Stimulated activated CD4-positive, alpha-beta T cell treated with anti-CD3 and anti-CD28 coated beads, Interleukin-4, amount 100 ng/mL, for 48 hours (primary cell): ENCODE measurements at places on chromosomes 1 and 21.

DNA sequence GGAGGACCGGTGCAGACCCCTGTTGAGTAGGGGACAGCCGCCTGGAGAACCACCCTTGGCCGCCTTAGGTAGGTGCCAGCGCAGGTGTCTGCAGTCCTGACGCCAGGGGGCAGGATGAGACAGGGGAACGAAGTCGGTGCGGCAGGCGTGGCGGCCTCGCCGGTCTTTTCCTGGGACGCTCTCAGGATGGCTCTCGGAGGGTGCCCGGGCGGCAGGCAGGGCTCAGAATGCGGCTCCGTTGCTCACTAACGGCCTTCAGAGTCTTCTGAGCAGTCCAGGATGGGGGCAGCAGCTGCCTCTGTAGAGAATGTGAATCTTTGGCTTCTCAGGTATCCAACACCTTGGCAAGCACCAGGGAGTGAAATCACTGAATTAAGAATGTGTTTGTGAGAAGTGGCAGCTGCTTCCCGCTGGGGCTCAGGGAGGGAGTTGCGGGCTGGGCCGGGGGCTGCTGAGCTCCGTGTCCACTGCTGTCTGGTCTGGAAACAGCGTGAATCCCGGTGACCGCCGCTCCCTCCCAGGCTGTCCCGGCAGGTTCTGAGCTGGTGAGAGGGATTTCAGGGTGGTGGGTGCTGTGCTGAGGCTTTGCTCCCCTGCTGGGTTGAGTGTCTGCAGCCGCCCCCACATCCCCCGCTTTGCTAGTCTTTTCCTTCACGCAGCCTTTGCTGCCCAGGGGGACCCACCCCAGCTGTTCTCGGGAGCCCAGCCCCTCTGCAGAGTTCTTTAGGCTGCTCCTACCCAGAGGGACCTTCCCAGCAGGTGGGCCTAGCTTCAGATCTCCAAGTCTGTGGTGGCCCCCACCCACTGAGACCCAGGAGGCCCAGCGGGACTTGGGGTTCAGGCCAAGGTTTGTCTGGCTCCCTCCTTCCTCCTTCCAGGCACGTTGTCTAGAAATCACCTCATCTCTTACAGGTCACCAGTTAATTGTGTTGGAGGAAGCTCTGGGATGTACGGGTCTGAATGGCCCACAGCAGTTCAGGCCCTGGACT is 11.1 kb upstream of the C1orf174 start:
- peak; percentile 74 for DNase-seq

- DNase-seq = no peak
These were observed 342.1 kb downstream of the NEGR1 start for GRCh38 chr1:71940261-71940660.

DNA sequence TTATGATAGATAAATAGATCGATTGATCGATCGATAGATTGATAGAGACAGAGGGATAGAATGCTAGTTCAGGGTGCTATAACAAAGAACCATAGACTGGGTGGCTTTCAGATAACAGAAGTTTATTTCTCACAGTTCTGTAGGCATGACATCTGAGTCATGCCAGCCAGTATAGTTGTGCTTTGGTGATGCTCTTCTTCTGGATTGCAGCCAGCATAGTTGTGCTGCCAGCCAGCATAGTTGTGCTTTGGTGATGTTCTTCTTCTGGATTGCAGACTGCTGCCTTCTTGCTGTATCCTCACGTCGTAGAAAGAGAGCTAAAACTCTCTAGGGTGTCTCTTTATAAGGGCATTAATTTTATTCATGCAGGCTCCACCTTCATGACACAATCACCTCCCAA is 860.8 kb downstream of the BRINP3 start:
- no peak for DNase-seq

- no peak for DNase-seq
These were observed 96.3 kb upstream of the SLC2A1 start for GRCh38 chr1:43054961-43055360.

DNA sequence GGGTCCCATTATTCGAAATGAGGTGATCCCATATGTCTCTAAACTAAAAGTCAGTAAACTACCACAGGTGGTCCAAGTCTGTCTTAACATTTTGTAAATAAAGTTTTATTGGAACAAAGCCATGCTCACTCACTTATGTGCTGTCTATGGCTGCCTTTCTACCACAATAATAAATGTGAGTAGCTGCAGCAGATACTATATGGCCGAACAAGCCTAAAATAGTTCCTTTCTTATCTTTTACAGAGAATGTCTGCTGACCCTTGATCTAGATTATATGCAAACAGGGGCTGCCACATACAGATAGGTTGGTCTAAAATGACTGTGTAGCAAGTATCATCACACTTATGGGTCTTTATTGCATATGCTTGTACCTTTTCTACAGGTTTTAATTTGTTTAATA is 140.0 kb downstream of the VAV3 start:
- DNase-seq = no peak

DNA sequence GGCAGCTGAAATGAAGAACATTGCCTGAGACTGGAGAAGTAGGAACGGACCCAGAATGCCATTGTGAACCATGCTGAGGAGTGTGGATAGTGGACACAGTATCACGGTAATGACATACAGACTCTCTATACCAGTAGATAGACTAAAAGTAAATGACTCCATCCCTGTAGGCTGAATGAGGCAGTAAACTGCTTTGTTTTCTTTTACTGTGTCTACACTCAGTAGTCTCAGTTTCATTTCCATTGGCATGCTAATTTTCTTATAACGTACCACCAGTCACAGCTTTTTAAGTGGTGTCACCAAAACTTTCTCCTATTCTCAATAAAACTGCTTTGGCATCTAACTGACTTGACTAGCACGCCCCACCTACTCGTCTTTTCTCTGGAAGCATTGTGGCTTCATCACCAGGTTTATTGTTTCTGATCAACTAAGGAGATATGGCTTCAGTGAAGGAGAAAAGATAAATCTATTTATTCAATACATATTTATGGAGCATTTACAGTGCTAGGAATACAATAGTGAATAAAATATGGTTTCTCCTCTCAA is 8.4 kb upstream of the ZNF697 start:
- no peak for DNase-seq

DNA sequence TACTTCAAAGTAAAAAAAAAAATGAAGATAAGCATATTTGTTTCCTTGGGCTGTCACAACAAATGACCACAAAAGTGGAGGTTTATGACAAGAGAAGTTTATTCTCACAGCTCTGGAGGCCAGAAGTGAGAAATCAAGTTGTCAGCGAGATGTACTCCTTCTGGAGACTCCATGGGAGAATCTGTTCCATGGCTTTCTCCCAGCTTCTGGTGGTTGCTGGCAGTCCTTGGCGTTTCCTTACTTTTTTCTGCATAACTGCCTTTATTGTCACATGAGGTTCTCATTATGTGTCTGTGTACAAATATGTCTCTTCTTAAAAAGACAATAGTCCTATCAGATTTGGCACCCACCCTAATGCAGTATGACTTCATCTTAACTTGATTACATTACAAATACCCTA is 398.3 kb downstream of the KCNT2 start:
- no peak for DNase-seq

DNA sequence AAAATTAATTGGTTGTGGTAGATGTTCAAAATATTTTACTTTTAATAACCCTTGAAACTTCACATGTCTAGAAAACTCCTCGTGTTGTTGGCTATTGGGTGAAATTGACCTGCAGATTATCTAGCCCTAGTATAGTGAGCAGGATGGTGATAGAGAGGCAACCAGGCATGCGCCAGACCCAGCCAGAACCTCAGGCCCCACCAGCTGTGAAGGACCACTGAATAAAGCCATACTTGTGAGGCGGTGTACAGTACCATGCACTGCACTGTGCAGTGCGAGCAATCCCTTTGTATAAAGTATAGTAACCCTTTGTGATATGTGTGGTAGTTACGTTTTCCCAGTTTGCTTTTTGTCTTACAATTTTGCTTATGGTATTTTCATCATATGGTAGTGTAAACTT is 8.5 kb downstream of the TTF2 start:
- no peak for DNase-seq

DNA sequence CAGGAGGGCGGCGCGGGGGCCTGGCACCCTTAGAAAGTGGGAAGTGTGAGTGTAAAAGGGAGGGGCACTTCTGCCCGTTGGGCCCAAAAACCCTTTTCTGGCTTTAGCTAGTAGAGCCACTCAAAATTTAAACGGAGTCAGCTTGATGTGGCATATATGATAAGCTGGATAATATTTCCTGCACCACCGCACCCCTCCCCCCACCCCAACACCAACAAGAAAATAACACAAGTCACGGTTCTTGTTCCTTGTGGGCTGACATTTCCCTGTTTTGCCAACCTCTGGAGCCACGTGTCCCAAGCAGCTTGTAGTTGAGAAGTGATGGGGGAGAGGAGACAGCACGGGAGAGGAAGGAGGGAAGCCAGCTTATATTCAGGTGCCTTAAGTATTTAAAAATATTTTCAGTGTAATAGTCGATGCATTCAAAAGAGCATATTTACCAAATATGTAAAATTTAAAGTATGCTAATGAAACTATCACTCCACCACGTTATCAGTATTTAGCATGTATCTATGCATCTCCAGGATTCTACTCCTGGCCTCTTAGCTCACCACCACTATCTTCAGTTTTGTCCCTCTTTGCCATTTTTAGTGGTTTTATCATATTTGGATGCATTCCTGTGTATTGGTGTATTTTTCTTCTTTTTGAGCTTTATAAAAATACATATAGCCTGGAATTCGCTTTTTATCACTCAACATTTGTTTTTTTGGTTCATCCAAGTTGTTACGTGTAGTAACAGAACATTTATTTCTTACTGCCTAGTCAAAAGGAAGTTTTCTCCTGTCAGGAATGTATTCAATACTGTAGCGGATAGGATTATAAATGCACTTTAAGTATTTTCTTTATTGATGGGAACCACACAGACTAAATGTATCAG is 773 bp upstream of the DDX59 start:
- DNase-seq = peak; percentile 6
